ENCODE measurements at places on chromosomes 2 and 18.

GRCh38 chr2:169746240-169746639 is 12.6 kb downstream of the KLHL23 start:
- no peak for DNase-seq

- DNase-seq = no peak
Measured at GRCh38 chr2:45293182-45293581, 283.9 kb upstream of the SIX2 start.

GRCh38 chr2:133163111-133163510 is 405.2 kb downstream of the NCKAP5 start:
- no peak for DNase-seq

GRCh38 chr2:20356042-20356441 is 5.4 kb upstream of the PUM2 start:
- no peak for DNase-seq

GRCh38 chr18:25233528-25234321 is 118.2 kb downstream of the ZNF521 start:
- no peak for DNase-seq

DNA sequence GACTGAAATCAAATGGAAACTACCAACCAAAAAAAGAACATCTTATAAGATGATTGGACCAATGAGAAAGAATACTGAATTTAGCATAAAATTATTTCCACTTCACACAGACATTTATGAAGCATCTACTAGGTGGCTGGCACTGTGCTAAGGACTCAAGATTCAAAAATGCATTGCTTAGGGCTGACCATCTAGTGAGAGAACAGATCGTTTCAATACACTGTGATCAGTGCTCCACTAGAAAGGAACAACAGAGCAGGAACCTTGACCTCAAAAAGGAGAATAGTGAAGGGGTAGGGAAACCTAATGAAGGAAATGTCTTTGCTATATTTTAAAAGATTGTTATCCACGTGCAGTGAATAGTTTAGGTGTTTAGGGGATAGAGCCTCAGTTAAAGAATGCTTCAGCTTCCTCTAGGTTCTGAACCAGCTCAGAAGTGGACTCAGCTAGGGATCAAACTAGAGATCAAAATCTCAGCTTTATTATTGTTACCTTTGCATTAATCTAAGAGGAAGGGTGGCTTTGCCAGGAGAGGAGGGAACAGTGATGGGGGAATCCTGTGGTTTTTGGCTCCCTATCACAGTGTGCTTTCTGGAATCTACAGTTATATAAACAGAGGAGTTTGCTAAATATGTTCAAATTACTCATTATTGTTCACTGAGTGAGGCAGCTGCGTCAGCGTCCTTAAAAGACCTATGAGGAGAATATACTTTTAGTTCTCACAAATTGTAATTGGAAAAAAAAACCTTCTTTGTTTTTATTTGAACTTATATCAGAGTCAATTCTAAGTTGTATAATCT is 16.2 kb upstream of the BBS5 start:
- DNase-seq = no peak

- no peak for DNase-seq
Measured at GRCh38 chr2:44932079-44932478, 9.4 kb upstream of the SIX3 start.

- no peak for DNase-seq
Measured at GRCh38 chr2:31337197-31337596, 77.3 kb downstream of the XDH start.

DNA sequence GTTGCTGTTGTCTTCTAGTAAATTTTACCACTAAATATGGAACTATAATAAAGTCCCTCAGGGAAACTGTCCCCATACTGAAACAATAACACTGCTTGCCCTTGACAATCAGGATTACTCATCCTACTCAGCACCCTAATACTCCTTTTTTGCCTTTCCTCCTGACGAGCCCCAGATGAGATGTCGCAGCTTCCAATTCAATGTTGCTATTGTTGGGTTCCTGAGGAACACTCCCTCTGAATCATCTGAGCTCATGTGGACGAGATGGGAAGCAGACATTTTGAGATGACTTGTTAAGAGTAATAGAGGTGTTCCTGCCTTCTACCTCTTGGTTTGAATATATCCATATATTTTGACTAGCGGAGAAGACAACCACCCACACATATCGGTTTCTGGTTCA is 187.8 kb upstream of the FAM98A start:
- DNase-seq = no peak

DNA sequence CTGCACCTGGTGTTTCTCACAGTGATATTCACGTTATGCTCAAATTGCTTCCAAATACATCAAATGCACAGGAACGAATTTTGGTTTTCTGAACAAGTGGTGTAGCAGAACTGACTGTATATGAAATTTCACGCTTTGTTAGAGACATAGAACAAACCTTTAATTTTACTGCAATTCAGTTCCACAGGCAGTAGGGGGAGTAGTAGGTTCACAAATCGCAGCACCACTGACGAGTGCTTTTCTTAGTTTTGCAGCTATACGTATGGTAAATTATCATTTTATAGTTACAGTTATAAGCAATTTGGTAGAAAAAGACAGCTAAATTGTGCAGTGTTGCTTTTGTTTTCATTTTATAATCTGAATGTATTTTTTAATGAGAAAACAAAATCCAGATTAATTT is 113.3 kb downstream of the KIAA1328 start:
- peak; percentile 18 for DNase-seq

DNA sequence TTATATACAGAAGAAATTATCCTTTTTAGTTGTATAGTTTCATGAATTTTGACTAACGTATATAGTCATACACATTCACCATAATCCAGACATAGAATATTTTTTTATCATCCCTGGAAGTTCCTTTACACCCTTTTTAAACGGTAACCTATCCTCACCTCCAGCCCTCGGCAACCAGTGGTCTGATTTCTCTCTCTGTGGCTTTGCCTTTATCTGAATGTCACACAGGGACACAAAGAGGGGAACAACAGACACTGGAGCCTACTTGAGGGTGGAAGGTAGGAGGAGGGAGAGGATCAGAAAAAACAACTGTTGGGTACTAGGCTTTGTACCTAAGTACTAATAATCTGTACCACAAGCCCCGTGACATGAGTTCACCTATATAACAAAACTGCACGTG is 191.9 kb downstream of the MC4R start:
- DNase-seq = no peak

- DNase-seq = no peak
Measured at GRCh38 chr2:44918095-44918775, 23.3 kb upstream of the SIX3 start.

DNA sequence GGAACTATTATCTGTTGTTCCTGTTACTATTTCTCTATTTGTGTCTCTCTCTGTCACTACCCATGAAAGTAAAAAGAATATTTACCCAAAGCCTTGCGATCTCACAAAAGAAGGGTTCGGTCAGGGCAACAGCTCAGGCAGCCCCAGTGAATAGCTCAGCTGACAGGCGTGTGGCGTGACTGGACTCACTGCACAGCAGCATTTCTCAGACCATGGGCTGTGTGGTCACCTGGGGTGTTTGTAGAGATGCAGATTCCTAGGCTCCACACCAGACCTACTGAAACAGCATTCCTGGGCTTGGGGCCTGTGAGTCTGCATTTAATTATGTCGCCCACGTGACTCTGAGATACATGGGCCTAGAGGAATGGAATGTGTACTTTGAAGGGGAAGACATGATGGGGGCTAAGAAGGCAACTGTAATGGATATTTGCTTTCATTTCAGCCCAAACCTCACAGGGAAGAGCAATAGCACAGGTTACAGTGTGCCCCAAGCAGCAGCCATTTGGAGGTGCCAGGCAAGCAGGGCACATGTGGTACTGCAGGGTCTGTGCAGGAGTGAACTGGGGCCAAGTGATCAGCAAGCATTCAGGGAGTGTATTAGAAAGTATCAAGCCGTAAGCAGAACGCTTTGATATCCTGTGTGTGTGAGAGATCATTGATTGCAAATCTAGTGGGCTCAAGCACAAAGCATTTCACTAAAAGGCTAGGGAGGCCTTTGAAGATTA is 90.4 kb upstream of the RBMS1 start:
- no peak for DNase-seq

DNA sequence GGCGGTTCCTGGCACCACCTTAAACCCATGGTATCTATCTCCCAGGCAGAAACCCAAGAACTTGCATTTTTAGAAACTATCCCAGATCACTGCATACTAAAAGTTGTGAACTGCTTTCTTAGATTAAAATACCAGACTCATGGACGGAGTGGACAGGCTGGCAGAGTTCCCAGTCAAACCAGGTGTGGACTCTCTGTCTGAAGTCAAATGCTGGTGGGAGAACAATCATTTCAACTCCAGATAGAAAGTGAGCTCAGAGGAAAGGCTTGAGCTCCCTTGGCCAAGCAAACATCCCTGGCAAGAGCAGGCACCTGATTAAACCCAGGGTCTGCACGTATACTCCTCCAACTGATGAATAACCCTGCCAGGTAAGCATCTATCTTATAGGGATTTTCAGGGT is 19.5 kb downstream of the NXPH2 start:
- DNase-seq = no peak

DNA sequence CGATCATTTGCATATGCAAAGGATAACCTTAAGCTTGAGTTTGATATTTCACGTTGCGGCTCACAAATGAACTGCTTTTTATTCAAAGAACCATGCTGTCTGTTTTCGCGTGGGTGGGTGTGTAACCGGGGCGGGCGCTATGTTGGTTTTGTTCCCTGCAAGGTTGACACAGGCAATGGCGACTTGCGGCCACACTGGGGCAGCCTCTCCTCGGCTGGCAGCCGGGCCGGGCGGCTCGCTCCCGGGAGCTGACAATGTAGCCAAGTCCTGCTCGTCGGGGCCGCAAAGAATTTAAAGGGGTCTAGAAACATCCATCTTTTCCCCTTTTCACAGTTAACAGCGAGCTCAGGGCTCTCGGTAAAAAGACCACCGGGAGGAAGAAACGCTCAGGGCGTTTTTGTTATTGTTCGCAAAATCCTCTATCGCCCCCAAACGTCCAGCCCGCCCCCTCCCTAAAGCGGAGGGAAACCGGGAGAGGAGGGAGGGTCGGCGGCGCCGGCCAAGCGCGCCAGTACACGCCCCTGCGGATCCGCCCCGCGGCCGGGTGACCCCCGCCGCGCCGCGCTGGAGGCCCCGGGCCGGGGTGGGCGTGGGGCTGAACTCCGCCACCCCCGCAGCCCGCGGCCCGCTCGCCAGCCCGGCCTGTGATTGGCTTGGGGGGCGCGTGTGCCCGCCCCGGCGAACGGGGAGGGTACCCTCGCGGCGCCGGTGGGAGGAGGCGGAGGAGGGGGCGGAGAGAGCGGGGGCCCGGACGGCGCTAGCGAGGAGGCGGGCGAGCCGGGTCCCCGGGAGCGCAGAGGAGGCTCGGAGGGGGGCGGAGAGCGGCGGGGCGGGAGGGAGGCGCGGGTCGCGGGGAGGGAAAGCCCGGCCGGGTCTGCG is at the start of gene NEDD4L:
Gene NEDD4L (plus strand): TSS at position 736 of the 879 bp plus-strand sequence. CDS start 435 bp downstream, outside the sequence.
- DNase-seq = peak; percentile 67

- no peak for DNase-seq
Measured at GRCh38 chr2:52976143-52976949, 791.3 kb upstream of the CHAC2 start.

DNA sequence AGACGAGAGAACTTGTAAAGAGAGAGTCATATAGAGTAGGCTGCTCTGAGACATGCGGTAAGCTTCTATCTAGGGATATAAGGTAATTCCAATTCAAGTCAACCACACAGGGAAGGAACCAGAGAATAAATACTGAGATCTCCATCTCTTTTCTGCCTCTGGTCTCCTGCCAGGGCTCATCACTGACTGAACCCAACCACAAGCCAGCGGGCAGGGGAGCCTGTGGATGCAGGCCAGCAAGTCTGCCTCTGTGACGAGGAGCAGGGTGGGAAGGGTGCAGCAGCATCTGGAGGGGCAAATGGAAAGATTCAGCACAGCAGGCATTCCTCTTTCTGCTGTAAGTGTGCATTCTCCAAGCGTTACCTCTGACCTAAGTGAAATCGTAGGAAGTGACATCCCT is 82.2 kb downstream of the ICOS start:
- DNase-seq = no peak

DNA sequence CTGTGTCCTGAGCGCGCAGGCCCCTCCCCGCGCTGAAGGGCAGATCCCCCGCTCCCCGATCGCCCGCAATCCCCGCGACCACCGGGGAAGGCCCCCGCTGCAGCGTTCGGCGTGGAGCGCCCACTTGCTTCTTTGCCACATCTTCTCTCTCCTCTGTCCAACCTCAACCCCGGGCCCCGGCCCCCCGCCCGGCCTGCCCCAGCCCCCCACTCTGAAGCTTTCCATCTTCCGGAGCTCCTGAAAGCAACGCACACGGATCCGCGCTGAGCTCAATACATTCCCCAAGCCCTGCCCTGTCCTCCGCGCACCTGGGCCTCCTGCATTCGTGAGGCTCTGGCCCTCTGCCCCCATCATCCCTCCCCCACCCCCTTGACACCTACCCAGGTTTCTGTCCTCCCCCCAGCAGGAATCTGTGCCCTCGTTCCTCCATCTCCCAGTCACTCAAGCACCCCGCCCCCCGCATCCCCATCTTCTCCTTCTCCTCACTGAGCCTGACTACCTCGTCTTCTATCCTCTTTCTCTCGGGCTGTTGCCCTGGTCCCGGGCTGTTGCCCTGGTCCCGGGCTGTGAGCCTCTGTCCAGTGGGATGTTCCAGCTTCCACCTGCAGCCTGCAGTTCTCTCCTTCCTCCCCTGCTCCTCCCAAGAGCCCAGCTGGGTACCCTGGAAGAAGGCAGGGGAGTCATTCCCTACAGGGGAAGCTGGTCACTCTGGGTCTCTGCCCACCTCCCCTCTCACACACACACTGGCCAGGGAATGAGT is 7.8 kb downstream of the SPEG start:
- no peak for DNase-seq

GRCh38 chr2:84939426-84940087 is 31.4 kb upstream of the KCMF1 start:
- DNase-seq = no peak

- no peak for DNase-seq
Measured at GRCh38 chr2:419687-420317, 131.9 kb upstream of the ALKAL2 start.

DNA sequence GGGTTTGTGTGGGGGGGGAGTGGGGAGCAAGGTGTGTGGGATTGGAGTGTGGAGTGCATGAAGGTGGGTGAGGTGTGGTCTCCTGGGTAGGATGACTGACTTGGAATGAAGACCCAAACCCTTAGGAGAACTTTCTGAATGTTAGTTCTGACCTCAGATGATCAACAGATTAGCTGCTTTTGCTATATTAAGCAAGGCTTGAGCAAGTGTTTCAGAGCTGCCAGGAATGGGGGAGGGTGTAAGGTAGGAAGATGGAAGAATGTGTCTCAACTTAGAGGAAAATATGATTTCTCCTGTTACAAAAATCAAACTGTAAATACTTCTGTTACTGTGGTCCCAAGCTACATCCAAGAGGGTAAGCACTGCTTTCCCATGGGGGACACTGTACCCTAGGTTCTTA is 273.6 kb downstream of the TGIF1 start:
- no peak for DNase-seq

GRCh38 chr2:51153236-51153635 is 121.3 kb upstream of the NRXN1 start:
- no peak for DNase-seq

- DNase-seq = no peak
Measured at GRCh38 chr18:46161703-46162396, 57.7 kb downstream of the HAUS1 start.

- DNase-seq = no peak
Measured at GRCh38 chr2:163600801-163601200, 135.0 kb downstream of the FIGN start.

- no peak for DNase-seq
Measured at GRCh38 chr2:55710025-55710424, 16.4 kb upstream of the PNPT1 start.
